ENCODE measurements at places on chromosomes 16 and 17.

DNA sequence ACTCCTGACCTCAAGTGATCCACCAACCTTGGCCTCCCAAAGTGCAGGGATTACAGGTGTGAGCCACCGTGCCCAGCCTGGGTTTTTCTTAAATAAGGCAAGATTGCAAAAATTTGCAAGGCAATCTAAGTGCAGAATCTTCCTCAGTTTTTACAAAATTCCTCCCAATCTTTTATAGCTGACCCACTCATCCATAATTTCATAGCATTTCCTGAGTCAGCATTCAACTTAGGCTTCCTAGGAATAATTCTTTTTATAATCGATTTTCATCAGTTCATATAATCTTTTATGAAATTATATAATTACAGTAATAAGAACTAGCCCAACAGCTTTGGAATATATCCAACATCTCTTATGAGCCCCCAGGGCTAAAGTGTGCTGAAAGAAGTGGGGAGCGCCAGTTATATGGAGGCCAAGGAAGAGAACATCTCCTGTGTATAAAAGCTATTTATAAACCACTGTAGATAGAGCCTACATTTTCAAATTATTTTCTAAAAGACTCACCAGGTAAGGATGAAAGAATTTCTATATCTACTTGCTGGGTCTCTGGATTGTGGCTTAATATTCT, 14.8 kb downstream of the COIL start:
- no peak for DNase-seq

GRCh38 chr16:57749856-57750452, 14.4 kb downstream of the KATNB1 start:
- DNase-seq: no peak

GRCh38 chr17:79043931-79044320, 20.0 kb downstream of the C1QTNF1 start:
- no peak for DNase-seq

- DNase-seq: no peak
These were observed 29.0 kb upstream of the LGALS9 start for GRCh38 chr17:27601975-27602302.

GRCh38 chr16:1449201-1449788, 4.9 kb upstream of the CCDC154 start:
- DNase-seq: no peak

DNA sequence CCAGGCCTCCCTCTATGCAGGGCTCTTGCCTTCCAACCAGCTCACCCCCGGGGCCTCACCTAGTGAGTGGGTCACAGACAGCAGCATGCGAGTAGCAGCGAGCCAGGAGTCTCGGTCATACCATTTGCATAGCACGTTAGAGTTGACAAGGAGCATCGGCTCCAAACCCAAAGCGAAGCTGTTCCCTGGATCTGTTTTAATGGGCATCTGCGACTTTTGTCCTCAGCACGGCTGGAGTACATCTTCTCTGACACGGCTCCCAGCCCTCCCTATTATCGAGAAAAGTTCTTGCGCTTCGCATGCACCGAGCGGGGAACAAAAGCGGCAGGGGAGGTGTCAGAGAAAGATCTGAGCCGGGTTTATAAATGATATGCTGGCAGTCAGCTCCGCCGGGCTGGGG, 253.3 kb downstream of the MAF start:
- DNase-seq: no peak

GRCh38 chr17:42221886-42222745, 27.8 kb upstream of the GHDC start:
- DNase-seq: peak; percentile 33

DNA sequence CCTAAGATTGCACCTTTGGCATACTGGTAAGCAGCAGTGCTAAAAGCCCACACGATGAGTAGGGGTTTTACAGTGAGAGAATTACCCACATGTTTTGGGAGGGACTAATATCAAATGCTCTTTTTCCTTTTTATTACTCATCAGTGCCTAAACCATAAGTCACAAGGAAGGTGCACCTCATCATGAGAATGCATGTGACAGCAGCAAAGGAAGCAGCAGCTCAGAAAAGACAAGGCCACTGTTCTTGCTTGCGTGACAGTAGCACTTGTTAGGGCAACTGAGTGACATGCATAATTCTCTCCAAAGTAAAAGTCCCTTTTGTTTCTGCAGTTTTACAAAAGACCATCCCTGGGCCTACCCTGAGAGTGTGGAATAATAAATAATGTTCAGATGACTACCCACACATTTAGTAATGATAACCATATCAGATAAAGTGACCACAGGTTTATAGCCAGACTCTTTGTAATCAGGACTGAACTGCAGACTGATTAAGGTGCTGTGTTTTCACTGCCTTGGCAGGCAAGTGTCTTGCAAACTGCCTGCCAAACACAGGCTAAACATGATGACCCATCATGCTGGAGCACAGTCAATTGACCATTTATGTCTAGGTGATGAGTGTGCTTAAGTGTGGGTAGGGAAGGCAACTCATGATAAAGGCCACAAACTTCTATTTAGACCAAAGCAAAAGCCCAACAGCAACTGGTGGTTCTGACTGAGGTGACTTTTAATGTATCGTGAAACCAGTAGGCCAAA, 1751.4 kb downstream of the TP53TG3F start:
- DNase-seq: no peak

GRCh38 chr16:51404386-51404785, 253.3 kb upstream of the SALL1 start:
- no peak for DNase-seq

DNA sequence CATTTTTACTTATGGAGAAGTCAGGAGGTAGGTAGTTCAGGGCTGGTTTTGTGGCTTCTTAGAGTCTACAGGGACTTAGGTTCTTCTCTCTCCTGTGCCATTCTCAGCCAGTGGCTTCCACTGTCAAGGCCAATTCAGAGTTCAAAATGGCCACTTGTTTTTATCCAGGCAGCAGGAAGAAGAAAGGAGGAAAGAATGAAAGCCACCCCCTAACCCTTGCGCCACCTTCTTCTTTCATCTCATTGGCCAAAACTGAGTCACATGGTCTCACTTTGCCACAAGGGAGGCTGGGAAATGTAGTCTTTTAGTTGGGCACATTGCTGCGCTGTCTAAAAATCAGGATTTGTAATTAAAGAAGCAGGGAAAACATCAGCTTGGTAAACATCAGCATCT, 60.8 kb upstream of the MED9 start:
- peak; percentile 75 for DNase-seq

- no peak for DNase-seq
These were observed 109.8 kb downstream of the GOSR1 start for GRCh38 chr17:30586818-30587595.

DNA sequence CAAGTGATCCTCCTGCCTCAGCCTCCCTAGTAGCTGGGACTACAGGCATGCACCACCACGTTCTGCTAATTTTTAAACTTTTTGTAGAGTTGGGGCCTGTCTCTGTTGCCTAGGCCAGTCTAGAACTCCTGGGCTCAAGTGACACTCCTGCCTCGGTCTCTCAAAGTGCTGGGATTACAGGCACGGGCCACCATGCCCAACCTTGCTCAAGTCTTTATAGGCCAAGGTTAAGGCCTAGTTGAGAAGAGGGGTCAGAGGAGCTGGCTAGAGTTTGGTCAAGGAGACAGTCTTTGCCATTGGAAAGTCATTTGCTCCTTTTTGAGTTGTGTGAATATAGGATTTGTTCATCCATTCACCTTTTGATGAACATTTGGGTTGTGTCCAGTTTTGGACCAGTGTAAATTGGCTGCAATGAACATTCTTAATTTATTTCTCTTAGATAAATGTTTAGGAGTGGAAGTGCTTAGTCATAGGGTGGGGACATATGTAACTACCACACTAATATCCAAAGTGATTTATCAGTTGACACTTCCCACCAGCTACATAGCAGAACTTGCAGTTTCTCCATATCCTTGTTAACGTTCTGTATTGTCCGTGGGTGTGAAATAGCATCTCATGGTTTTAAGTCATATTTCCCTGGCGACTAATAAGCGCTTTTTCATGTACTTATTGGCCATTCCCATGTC, 30.7 kb upstream of the ARHGAP17 start:
- DNase-seq: no peak

GRCh38 chr16:72066747-72067146, 3.7 kb downstream of the HPR start:
- no peak for DNase-seq

DNA sequence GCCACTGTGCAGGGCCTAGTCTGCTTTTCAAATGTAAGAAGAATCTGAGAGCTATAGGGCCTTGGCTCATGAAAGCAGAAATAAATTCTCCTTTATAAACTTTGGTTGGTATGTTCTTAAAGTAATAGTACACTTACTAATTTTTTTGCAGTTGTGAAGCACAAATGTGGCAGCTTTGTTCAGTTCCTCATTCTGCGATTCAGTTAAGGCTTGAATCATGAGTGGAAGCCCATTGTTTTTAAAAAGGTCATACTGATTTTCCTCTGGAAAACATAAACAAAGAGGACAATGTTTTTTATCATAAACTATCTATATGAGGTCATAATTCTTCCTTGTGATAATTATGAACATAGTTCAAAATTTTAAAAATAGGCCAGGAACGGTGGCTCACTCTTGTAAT, 23.6 kb upstream of the DYNC1LI2 start:
- no peak for DNase-seq

GRCh38 chr16:72201387-72201786, 29.4 kb upstream of the PMFBP1 start:
- no peak for DNase-seq

DNA sequence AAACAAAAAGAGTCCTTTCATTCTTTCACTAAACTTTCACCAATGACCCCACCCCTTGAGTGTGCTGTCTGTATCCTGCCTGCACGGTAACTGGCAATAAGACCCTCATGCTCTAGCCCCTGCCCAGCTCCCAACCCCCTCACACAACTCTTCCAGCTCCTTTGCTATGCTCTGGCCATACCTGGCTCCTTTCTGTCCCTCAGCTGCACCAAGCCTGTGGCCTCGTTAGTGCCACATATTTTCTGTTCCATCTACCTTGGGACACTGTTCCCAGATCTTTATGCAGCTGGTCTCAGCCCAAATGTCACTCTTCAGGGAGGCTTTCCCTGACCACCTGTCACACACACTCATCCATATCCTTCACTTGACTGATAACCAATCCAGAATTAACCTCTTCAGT, 47.3 kb downstream of the C16orf82 start:
- DNase-seq: no peak
